Activated CD4-positive, alpha-beta T cell treated with anti-CD3 and anti-CD28 coated beads, Interleukin-2, Interleukin-6, amounts not matched to agents 100 ng/mL and 50 ng/mL, durations not matched to agents 16 hours and 8 hours (primary cell): ENCODE measurements at places on chromosomes 1 and 21.

DNA sequence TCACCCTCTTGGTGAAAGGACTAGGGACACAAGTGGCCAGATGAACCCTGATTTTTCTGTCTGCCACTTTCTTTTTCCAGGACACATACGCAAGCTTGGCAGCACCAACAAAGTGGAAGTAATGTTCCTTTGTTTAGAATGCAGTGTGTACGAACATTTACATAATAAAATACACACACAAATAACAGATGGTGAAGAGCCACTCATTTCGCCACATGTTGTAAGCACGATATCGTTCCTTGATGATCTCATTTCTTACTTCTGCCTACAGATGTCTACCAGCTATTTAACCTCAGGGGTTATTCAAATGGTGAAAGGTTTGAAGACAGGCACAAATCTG, 670.2 kb upstream of the CXADR start:
- no peak for DNase-seq

DNA sequence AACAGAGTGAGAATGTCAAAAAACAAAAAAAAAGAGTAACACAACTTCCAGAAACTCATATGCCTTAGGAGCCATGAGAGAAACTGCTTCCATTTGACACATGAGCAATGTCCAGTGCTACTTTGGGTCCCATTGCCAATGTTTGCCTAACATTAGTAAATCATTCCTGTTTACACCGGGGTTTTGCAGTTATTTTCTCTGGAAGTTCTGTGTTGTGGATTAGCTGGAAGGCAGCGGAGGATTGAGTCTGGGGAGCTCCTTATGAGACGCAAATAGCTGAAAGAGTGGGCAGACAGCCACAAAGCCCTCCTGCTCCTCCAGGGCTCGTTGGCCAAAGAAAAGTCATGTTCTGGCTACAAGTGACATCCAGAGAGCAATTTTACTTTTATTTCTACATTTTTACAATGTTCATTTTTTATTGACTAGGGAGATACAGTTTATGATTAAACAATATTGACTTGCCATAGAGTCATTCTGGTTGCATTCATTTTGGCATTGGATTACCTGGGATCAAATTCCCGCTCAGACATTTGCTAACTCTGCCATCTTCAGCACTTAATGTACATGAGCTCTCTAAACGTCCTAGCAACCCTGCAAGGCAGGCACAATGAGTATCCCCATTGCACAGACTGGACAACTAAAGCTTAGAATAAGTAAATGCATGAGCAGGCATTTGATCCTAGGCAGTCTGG, 66.4 kb upstream of the GALNT2 start:
- no peak for DNase-seq

DNA sequence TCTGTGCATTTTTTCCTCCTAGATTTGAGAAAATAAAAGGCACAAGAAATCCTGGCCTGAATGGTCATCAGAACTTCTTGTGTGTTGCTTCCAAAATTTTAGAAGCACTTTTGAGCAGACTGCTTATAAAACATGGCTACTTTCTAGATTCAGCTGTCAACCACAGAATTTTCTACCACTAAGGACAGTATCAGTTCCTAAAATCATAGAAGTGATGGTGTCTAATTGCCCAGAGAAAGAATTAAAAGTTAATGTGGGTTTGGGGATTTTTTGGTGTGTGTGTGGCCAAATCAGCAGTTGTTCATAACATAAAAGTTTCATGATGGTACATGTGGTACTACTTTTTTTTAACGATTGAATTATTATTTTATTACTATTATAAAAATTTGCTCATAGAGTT, 171.4 kb upstream of the SNX7 start:
- no peak for DNase-seq

- no peak for DNase-seq
These were observed 13.1 kb downstream of the IL6R start for GRCh38 chr1:154418062-154418921.

DNA sequence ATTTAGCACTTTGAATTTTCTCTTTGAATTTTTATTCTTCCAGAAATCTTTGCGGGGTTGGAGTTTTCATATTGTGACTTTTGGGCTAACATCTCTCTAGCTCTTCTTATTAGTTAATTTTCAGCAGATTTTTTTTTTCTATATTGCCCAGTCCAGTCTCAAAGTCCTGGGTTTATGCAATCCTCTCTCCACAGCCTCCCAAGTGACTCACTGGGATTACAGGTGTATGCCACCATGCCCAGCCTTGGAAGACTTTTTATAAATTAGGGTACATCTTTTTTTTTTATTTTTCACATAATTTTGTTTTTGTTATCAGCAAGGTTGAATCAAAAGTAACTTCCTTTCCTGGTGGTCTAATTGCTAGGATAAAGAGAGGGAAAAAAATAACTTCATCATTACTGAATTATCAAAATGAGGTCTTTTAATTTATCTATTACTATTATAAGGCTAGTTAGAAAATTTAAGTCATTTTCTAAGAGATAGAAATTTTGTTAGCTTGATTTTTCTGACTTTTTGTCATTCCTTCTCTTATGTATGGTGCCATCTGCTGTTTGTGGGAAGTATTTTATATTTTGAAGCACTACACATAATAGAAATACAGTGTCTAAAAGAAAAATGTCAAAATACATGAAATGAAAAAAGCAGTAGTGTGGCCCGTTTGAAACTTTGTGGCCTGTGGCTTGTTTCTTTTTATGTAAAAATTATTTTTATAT, 273.4 kb upstream of the CACYBP start:
- peak; percentile 8 for DNase-seq

- no peak for DNase-seq
These were observed 132.4 kb upstream of the ATP1B1 start for GRCh38 chr1:168974117-168974516.

DNA sequence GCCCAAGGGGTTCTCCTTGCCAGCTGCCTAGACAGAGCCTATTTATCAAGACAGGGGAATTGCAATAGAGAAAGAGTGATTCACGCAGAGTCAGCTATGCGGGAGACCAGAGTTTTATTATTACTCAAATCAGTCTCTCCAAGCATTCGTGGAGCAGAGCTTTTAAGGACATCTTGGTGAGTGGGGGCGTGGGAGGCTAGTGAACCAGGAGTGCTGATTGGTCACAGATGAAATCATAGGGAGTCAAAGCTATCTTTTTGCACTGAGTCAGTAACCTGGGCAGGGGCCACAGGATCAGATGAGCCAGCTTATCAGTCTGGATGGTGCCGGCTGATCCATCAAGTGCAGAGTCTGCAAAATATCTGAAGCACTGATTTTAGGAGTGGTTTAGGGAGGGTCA, 64.8 kb upstream of the MRPS6 start:
- peak; percentile 56 for DNase-seq

DNA sequence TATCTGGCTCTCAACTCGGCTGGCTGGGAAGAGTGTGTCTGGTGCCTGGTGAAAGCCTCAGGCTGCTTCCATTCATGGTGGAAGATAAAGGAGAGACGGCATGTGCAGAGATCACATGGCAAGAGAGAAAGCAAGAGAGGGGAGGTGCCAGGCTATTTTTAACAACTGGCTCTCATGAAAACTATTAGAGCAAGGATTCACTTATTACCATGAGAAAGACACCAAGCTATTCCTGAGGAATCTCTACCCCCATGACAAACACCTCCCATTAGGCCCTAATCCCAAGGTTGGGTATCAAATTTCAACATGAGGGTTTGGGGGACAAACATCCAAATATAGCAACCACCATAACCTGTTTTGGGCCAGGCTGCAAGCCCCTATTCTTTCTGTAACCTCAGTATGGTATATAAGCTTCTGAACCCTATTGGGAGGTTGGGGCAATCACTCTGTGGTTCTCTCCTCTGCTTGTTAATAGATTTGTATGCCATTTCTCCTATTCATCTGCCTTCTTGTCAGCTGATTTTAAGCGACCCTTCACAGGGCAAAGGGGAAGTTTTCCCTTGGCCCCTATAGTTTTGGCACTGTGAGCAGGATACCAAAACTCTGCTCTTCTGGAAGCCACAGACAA, 179.0 kb upstream of the TNR start:
- no peak for DNase-seq

GRCh38 chr1:9670085-9670484, 18.6 kb downstream of the PIK3CD start:
- DNase-seq, result peak; percentile 52

DNA sequence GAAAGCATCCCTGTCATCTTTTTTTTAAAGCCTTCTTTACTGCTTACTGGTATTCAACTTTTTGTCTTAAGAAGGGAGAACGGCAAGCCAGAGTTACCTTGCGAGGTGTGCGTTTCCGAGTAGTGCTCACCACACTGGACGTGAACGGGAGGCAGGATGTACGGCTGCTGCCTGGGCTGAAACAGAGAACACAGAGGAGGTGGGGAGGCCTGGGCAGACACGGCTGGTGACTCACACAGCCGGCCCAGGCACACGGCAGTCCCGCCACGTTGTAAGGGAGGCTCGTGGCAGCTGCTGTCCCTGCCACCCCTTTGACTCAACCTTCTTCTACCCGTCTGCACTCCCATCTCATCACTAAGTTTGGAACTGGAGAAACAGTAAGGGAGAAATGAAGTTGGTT, 105.8 kb downstream of the SMYD2 start:
- peak; percentile 34 for DNase-seq

GRCh38 chr1:36663772-36664430, 181.2 kb upstream of the CSF3R start:
- DNase-seq, result no peak

- no peak for DNase-seq
These were observed 820.8 kb downstream of the BRINP3 start for GRCh38 chr1:189656628-189657530.

DNA sequence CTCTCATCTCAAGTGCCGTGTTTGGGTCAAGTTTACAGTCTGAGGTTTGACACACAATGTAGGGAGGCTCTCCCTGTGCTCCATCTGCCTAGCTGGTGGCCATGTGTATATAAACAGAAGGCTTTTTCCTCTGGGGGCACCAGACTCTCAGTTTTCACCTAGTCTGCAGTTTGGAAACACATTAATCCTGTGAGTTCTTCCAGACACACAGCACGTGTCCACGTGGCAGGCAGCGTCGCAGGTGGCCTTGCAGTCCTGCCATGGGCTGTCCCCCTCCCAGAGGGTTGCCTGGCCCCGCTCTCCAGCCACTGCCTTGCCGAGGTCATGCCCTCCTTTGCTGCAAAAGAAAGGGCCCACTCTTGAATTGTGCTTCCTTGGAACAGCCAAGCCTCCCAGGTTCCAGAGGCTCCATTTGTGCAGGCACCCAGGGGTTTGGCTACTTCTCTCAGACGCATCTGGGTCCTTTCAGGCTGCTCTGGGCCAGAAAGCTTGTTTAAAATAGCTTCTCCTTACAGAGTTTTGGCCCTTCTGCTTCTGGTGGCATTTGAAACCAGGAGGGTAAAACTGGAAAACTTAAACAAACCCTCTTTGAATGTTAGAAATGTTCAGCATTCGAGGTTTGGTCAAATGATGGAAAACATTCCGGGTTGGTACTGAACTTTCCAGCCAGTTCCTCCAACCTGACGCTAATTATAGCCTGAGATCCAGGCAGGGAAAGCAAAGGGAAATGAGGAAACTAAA, 4.4 kb upstream of the RUNX1 start:
- DNase-seq, result no peak

DNA sequence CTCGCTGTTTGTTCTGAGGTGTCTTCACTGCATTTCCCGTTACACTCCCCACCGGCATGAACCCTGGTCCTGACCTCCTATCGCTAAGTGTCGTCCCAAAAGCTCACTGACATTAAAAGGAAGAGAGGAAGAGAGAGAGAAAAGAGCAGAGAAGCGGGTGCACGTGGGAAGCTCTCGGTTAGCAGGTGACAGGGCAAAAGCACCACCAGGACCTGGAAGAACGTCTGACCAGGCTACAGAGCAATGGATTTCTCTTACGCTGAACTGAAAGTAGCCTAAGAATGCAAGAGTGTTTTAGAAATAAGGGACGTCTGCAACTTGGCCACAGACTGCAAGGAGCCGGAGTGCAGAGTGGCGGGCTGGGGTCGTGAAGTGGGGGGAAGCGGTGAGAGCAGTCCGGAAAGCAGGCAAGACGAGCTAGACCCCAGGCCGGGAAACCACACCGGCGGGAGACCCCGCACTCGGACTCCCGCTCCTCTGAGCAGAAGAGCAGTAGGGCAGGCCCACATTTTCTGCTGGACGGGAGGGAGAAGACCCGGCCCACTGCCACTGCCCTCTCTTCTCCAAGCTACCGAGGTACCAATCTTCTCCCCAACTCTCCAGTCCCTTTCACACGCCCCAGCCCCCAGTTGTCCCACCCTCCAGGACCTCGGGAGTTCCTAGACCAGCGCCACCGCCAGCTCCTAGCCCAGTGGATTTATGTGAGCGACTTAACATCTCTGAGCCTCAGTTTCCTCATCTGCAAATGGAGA, 8.3 kb upstream of the MPZL1 start:
- no peak for DNase-seq

DNA sequence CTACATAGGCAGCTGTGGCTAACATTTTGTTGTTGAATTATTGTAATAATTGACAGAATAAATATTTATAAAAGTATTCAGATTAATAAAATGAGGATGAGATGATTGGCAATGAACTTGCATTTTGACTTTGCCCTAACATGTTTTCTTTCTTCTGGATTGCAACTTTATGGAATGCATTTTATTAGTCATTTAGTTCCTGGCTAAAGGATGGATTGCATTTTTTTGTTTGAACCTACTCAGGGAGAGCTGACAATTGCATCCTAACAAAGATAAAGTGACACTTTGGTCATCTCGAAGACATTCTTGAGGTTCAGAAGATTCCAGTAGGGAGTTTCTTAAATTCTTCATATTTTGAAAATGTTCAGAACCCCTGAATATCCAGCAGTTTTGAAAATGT, 37.5 kb downstream of the PGM1 start:
- no peak for DNase-seq

- DNase-seq, result no peak
These were observed 257.1 kb downstream of the KCTD3 start for GRCh38 chr1:215824245-215824644.

GRCh38 chr1:57422271-57423134, 1.4 kb downstream of the DAB1 start:
- DNase-seq, result no peak
